ENCODE measurements at places on chromosomes 3 and 15.

- no peak for DNase-seq
These were observed 20.5 kb downstream of the BOC start for GRCh38 chr3:113231827-113232253.

DNA sequence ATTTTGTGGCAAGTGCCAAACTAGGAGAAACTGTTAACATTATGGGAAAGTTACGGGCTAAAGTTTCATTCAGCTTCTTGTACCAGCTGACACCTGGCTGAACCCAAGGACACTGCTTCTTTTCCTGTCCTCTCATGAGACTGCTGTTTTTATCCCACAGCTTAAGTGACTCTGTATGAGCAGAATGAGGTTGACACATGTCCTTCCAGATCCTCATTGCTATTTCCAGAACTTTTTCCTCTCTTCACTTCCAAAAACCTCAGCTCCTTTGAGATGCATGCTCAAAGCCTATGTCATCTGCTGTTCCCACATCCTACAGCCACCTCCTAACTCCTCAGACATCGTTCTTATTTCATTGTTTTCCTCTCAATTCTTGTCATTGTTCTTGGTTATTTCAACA, 183.6 kb downstream of the DCLK3 start:
- no peak for DNase-seq

- peak; percentile 59 for DNase-seq
These were observed 74.3 kb downstream of the SIDT1 start for GRCh38 chr3:113606539-113607218.

GRCh38 chr15:63892794-63893441, 59.2 kb upstream of the HERC1 start:
- no peak for DNase-seq

GRCh38 chr15:76206325-76206976, 104.8 kb downstream of the ETFA start:
- DNase-seq: no peak

DNA sequence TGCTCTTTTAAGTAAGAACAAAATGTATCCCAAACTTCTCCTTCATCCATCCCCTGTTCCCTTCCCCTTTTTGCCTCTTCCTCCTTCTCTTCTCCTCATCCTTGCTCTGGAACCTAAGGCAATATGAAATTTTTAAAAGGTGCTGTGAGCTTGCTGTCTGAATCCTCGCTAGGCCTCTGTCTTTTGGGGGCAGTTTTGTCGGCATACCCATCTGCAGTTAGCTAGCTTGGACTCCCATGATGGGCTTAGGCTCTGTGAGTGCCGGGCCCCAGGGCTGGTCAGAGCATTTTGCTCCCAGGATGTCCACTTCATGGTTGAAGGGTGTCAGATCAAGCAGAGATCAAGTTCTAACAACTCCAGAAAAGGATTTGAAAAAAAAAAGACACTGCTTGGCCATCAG, 18.6 kb downstream of the ZIC1 start:
- no peak for DNase-seq

Measured in GM18507 (cell line).